ENCODE measurements at places on chromosomes 1 and 21. TPM values are rescaled to one million over a fixed set of nuclear protein-coding genes. Genes with fewer than 3 reads are reported as not detected.

DNA sequence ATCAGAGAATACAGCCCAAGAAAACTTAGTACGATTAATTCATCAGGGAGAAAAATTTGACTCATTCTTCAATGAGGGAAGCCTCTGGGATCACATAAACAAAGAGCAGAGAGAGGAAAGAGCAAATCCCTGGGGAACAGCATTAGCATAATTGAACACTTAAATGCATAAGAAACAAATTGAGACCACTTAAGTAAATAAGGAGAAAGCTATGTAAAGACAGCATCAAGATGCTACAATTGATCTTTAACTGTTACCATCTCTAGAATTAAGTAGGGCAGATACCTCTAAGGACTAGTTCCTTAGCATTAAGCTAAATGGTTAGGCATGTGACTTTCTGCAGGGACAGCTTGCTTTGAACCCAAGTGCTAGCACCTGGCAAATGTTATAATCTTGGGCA is 265.1 kb upstream of the NEGR1 start:
- DNase-seq = peak; percentile 4

DNA sequence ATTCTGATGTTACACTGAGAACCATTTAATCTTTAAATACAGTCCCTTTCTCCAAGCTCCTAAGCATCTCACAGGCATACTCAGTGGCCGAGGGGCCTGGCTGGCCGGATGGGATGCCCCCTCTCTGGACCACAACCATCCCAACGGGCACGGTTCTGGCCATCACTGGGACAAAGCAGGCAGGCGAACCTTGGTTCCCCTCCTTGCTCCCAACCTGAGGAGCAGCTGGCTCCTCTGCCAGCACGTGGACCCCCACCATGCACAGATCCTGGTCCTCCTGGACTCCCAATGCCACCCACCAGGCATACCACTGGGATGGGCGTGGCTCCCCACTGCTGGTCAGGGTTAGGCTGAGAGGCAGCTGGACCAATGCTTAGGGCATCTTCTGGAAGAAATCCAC is 19.8 kb upstream of the PRDM16 start:
- no peak for DNase-seq

The PTTG1IP gene
- total RNA-seq = 201 TPM

- DNase-seq = no peak
These were observed 756.0 kb upstream of the ADGRL2 start for GRCh38 chr1:81044708-81045107.

GRCh38 chr1:235279694-235280093 is 48.3 kb downstream of the ARID4B start:
- DNase-seq = peak; percentile 13

GRCh38 chr1:83697961-83698360 is 301.0 kb downstream of the TTLL7 start:
- DNase-seq = no peak

The TMEM81 gene
- 0.97 TPM for total RNA-seq

- DNase-seq = no peak
These were observed 51.0 kb downstream of the ZSWIM5 start for GRCh38 chr1:45155423-45155822.

The KIF26B gene
- total RNA-seq = 12.1 TPM

- no peak for DNase-seq
These were observed 64.2 kb upstream of the CR2 start for GRCh38 chr1:207389728-207390464.

The DNAI4 gene
- total RNA-seq = 9.9 TPM

GRCh38 chr1:157279802-157280140 is 141.6 kb upstream of the ETV3 start:
- DNase-seq = no peak

The ADGRB2 gene
- 14.2 TPM for total RNA-seq

GRCh38 chr1:1617516-1617915 is 2.2 kb downstream of the MIB2 start:
- DNase-seq = no peak

The CD1D gene
- total RNA-seq = under 0.01 TPM

DNA sequence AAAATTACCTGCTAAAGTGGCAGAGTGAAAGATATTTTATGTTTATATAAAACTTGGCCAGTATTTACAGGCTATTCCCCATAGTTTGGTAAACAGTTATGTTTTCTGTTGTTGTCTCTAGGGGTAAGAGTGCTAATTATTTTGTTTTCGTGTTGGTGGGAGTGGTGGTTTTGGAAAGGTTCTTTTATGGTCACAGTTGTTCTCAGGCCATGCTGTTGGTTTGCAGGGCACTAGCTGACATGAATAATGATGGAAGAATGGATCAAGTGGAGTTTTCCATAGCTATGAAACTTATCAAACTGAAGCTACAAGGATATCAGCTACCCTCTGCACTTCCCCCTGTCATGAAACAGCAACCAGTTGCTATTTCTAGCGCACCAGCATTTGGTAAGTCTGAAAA is 92.5 kb downstream of the ITSN1 start:
- peak; percentile 22 for DNase-seq

The CCDC185 gene
- total RNA-seq = not detected

DNA sequence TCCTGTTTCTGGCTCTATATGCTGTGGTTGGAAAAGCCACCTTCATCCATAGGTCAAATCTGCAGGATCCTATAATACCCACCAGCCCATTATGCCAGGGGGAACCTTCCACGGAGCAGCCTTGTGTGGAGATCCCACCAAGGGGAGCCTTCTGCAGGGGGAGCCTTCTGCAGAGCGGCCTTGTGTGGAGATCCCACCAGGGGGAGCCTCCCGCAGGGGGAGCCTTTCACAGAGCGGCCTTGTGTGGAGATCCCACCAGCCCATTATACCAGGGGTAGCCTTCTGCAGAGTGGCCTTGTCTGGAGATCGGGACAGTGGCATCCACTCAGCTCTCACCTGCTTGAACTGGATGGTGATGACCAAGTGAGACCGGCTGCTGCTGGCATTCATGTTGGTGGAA is 85.3 kb downstream of the SCCPDH start:
- no peak for DNase-seq

DNA sequence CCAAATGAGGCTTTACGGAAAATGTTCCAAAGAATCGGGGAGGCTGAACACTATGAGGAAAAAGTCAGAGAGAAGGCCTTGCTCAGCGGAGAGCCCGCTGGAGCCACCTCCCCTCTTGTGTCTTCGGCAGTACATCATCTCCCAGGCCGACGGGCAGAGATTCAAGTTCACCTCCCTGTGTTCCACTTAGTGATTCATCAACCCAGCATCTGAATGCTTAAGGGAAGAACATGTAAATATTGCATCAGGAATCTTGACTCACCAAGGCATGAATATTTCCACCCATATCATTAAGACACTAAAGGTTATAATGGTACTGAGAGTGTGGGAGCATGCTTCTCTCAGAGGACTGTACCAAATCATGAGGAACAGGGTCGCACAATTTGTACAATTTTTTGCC is 172.5 kb downstream of the ST6GALNAC5 start:
- peak; percentile 92 for DNase-seq

GRCh38 chr1:246324711-246325110 is 182.4 kb downstream of the SMYD3 start:
- DNase-seq = peak; percentile 56

The FCGR3A gene
- not detected for total RNA-seq

The UBXN10 gene
- total RNA-seq = not detected

- no peak for DNase-seq
These were observed 25.7 kb downstream of the RASAL2 start for GRCh38 chr1:178119628-178120027.

The HSD3B1 gene
- not detected for total RNA-seq

The E2F2 gene
- total RNA-seq = 2.2 TPM

The OR14A2 gene
- total RNA-seq = not detected

DNA sequence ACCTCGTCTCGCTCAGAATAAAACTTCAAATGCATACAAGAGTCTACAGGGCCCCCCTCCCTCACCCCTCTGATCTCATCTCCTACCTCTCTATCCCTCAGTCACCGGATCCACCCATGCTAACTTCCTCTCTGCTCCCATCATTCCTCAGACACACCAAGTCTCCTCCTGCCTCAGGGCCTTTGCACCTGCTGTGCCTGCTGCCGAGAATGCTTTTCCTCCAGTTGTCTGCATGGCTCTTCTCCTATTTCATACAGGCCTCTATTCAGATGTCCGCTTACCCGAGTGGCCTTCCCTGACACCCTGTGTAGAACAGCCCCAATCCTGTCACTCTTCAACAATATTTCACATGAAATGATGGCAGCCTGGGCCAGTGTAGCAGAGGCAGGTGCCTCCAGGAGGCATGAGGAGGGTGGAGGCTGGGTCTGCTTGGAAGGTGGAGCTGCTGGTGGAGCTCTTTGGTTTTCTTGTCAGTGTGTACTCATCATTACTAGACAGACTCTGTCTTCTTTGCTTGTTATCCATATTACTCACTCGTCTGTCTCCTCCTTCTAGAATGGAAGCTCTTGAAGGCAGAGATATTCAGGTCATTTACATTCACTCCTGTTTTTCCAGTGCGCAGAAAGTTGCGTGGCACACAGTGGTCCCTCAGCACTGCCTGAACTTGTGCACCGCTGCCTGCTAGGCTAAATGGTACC is 4.2 kb downstream of the SH2D2A start:
- no peak for DNase-seq

DNA sequence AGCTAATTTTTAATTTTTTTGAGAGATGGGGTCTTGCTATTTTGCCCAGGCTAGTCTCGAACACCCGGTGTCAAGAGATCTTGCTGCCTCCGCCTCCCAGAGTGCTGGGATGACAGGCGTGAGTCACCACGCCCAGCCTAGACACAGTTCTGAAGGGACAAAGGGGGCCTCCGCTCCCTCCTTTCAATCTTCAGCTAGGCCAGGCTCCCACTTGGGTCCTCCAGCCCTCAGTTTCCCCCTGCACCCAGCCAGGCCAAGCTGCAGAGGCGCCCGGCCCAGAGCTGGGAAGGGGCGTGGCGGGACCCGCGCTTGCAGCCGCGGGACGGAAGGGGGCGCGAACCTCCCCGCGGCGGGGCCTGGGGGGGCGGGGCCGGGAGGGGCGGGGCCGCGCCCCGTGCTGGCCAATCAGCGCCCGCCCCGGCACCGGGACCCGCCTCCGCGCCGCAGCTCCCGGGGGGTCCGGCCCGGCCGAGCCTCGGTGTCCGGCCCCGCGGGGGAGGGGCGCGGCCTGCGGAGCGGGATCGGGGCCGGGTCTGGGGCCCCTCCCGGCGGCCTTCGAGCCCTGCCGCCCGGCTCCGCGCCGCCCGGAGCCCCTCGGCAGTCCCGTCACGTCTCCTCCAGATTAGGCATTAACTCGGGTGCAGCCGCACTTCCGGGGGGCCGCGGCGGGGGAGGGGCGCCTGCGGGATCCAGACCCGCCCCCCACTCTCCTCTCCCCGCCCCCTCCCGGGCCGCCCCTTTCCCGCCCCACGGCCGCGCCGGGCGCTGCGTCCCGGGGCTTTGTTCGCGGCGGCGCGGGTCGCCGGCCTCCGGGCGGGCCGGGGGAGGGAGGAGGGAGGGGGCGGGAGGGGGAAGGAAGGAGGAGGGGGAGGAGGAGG is 559 bp upstream of the AGRN start:
- DNase-seq = peak; percentile 87

The CCDC27 gene
- total RNA-seq = not detected

Data from fibroblast of villous mesenchyme (primary cell).